ENCODE measurements at places on chromosomes 12 and 14.

DNA sequence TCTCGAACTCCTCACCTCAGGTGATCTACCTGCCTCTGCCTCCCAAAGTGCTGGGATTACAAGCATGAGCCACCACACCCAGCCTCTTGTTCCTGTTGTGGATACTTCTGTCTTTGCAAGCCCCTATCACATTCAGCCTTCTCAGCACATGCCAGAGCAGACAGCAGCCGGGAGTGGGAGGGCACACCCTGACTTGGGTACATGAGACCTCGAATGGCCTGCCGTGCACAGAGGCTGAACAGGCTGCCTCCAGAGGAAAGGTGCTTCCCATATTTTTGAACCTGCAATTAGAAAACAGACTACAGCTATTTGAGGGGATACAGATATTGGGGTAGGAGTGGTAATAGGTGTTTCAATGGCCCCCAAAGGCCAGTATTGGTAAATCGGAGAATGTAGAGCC is 307.3 kb upstream of the DIO3 start:
- no peak for DNase-seq

- DNase-seq: no peak
These were observed 623.2 kb downstream of the CCER1 start for GRCh38 chr12:90331821-90332220.

DNA sequence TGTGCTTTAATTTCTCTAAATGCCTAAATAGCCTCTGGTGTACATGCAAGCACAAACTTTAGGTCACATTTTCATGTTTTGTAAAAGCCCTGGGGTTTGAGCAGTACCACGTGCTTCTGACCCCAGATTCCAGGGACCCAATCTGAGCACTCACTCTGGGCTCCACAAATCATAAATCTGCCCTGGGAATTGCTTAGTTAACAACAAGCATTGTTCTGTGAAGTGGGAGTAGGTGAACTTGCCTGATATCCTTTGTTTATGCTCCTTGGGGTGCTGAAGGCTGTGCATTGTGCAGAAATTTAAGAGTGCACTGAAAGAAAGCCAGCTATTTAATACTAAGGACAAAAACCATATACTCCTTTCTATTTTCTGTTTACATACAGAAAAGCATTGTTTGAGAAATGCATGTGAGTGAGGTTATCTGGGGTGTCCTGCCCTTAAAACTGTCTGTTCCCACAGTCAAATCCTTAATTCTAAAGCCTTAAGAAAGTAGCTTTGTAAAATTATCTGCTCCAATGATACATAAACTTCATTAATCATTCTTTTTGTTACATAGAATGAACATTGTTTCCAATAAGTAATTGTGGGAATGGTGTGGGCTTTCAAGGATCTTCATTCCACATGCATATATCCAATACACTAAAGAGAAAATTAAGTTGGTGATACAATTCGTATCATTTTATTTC is 258.6 kb upstream of the NPAS3 start:
- no peak for DNase-seq

- DNase-seq: no peak
These were observed 225.5 kb downstream of the CCDC91 start for GRCh38 chr12:28415755-28416154.

GRCh38 chr12:18368594-18368993 is 107.3 kb downstream of the PIK3C2G start:
- DNase-seq: no peak

DNA sequence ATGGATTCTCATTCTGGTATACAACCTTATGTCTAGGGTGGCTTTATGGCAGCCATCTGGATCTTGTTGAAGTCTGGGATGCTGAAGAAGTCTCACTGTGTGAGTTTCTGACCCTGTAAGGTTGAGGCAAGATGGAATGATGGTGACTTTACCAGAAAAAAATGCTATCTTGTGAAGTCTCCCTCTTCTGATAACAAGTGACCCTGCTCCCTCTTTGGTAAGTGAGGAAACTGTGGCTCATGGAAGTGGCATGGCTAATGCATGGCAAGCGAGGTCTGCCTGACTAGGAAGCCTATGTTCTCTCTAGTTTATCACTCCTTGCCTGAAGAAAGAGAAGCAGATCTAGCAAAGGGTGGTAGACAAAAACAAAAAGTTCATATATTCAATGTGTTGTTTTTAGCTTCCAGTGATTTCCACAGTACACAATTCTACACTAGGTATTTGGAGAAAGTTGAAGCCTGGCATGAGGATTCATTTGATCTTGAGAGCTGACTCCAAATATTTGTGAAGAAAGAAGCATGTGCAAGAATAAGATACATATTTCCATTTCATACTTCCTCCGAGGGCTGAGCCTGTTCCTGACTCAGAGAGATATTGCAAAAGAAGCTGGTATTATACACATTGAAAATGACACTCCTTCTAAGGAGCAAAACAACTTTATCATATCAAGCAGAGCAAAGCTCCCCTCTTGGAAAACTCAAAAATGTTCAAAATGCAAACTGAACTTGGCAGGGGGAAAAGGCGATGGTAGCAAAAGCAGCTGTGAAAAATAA is 63.6 kb downstream of the HELB start:
- no peak for DNase-seq

All from D341Med (cell line).